ENCODE measurements at places on chromosomes 7 and 10. TPM values are rescaled to one million over a fixed set of nuclear protein-coding genes. Genes with fewer than 3 reads are reported as not detected.
A peak's percentile ranks its signal among the peaks of the same experiment; 100 is the strongest.

GJD4 gene
- not detected for total RNA-seq

NEUROD6 gene
- not detected for total RNA-seq

TSPAN15 gene
- total RNA-seq = 1.2 TPM

DBNL gene
- total RNA-seq = 182 TPM

SAP25 gene
- 157 TPM for total RNA-seq

LIPJ gene
- 0.32 TPM for total RNA-seq

PDE1C gene
- not detected for total RNA-seq

MYH16 gene
- not detected for total RNA-seq

GRCh38 chr10:104049504-104050250 is 36.0 kb downstream of the COL17A1 start:
- no peak for DNase-seq

DNA sequence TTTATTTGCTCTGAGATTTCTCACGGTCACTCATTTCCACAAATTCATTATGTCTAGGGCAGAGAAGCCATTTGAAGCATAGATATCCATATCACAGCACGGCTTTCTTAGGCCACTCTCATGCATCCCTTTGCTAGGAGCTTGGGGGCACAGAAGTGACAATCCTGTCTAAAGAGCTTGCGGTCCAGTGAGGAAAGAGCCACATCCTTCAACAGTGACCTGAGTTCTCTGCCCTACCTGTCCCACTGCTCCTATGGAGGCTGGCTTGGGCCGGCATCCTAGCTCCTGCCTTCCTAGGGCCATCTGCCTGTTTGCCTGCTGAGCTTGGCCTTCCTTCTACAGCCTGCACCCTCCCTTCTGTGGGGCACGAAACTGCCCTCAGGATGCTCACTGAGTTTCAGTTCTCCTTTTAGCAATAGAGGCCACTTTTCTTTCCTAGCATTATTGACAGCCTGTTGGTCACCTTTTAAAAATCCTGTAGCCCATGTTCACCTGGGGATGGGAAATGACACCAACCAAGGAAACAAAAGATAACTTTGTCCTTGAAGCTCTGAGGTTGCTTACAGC is 212.1 kb upstream of the GRB10 start:
- DNase-seq = no peak

- DNase-seq = no peak
Observed at GRCh38 chr10:91023700-91024398, 103.0 kb upstream of the ANKRD1 start.

- no peak for DNase-seq
Observed at GRCh38 chr10:43307306-43307705, 40.4 kb upstream of the RASGEF1A start.

- DNase-seq = peak; percentile 11
Observed at GRCh38 chr10:22315455-22316285, 518 bp upstream of the COMMD3 start.

GRCh38 chr7:46003896-46004875 is 83.1 kb upstream of the IGFBP3 start:
- no peak for DNase-seq

GRCh38 chr7:25222666-25223065 is 5.6 kb downstream of the NPVF start:
- no peak for DNase-seq

DNA sequence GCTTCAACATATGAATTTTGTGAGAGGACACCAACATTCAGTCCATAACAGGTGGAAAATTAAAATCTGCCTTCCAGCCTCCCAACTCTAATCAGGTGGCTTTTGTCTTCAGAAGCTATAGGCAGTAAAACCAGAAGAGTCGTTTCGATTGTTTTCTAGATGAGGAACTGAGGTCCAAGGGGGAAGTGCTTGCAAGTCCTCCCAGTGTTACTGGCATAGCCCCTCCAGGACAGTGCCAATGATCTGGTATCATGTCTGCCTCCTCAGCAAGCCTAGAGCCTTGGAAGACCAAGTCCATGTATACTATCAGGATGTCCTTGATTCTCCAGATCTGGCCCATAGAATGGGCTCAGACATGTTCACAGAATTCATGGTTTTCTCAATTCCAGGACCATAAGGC is 16.9 kb downstream of the CYP26A1 start:
- DNase-seq = no peak

DNA sequence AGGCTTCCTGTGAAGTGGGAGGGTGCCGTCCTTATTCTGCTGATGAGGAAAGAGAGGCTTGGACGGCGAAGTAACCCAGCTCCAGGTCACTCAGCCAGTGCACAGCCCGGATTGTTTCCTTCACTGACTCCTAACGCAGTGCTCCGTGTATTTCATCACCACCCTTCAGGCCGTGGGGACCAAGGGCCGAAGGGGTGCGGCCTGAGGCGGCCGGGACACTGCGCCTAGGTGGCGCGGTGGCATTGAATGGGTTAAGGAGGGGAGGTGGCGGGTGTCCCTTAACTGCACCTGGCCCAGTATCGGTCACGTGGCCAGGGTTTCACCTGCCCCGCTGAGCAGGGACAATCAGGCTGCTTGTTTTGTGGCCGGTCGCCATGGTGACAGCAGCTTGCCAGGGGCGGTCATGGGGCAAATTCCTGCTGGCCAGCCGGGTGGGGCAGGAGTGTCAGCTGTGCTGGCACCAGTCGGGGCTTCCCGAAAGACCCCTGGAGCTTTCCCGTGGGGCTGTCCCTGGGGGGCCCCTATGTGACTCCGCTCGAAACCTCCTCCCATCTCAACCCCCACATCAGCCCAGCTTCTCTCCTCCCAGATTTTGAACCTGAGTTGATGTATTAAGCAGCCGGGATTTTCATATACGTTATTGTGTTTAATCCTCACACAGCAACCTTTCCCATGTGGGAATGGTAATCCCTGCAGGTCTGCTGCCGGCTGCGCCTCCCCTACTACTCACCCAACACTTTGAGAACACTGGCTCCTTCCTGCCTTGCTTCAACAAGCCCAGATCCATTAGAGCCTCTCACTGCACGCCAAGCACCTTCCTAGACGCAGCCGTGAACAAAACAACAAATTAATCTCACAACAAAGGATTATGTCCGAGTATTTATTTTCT is 4.4 kb upstream of the ABHD11 start:
- no peak for DNase-seq

DNA sequence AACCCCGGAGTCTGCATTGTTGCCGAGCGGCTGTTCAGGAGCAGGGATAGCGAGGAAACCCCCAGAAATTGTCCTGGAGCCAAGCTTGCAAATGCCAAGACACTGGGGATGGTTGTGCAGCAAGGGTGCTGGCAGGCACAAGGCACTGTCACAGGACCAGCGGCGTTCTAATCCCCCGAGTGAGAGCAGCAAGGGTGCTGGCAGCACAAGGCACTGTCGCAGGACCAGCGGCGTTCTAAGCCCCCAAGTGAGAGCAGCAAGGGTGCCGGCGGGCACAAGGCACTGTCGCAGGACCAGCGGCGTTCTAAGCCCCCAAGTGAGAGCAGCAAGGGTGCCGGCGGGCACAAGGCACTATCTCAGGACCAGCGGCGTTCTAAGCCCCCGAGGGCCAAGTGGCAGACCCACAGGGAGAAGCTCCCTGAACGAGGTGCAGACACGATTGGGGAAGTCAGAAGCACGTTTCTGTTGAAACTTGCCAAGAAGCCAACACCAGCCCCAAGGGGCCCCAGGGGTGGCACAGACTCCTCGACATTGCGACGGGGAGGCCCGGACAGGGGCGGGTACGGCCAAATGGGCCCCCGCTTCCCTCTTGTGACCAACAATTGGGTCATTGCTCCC is 40.4 kb upstream of the INPP5A start:
- DNase-seq = no peak

DNA sequence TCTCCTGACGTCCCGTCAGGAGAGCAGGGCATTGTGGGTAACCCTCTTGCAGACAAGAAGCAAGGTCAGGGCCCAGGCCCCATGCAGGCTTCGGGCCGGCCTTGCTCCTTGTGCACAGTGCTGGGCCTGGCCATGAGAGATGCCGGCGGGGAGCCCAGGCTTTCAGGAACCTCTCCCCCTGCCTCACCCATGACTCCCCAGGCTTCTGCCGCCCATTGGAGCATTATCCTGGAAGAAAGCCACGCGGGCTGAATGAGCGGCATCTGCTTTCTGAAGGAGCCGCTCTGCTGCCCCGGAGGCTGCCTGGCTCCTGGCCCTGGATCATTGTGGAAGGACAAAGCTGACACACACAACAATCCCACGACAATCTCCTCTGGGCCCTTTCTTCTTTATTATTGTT is 233.5 kb downstream of the TCF7L2 start:
- no peak for DNase-seq

- peak; percentile 12 for DNase-seq
Observed at GRCh38 chr7:94449151-94449725, 54.5 kb downstream of the COL1A2 start.

DNA sequence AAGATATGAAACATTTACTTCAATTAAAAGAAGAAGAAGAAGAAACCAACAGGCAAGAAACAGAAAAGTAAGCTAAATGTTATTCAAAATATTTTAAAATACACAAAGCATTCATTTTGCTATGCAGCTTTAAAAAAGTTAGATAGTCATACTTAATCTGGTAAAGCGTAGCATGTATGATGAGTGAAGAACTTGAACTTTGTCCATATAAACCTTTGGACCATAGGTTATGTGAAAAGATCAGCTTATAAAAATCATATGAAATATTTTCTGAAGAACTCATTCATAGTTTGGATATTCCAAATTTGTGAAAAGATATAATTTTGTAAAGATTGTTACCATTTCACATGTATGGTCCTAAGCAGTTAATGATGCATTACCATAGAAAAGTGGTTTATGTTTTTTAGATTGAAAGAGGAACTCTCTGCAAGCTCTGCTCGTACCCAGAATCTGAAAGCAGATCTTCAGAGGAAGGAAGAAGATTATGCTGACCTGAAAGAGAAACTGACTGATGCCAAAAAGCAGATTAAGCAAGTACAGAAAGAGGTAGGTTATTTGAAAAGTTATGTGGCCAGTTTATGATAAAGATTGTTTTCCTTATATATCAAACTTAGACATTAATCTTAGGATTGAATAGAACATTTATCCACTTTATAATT is 37.3 kb downstream of the KIF20B start:
- no peak for DNase-seq

DNA sequence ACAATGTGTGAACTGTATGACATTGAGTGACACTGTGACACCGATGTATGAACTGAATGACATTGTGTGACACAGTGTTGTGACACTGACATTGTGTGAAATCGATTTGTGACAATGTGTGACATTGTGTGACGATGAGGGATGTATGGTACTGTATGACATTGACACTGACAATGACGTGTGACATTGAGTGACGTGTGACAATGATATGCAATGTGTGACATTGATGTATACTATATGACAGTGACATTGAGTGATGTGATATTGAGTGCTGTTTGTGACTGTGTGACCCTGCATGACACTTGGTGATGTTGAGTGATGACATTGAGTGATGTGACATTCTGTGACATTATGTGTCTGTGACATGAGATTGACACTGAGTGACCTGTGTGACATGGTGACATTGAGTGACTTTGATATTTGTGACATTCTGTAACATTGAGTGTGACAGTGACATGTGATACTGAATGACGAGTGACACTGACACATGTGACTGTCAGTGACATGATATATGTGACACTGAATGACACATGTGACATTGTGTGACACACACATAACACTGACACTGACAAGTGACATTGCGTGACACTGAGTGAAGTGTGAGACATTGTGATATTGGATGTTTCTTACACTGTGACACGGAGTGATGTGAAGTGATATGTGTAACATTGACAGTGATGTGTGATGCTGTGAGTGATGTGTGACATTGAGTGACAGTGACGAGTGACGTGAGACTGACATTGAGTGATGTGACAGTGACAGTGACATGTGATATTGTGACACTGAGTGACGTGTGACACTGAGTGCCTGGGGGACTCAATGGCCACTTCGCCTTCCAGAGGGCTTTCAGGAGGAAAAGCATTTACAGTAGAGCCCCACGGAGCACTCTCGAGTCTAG is 167.5 kb downstream of the PRKAG2 start:
- no peak for DNase-seq

GRCh38 chr10:117439243-117439912 is 64.1 kb upstream of the PDZD8 start:
- DNase-seq = no peak

DNA sequence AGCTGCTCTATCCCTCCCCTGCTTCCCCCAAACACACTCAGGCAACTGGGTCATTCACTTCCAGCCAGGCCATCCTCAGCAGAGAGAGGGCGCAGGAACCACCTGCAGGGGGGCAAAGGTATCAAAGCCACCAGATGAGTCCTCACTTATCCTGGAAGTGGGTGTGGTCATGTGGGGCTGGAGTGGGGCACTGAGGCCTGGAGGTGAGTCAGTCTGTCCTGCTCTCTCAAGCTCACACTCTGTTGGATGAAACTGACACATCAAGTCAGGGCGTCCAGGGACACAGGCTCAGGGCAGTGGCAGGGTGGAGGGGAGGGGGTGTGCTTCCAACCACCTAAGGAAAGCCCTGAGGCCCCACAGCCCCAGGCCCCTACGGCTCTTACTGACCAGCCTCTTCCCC is 8.0 kb upstream of the ELFN1 start:
- DNase-seq = no peak

DNA sequence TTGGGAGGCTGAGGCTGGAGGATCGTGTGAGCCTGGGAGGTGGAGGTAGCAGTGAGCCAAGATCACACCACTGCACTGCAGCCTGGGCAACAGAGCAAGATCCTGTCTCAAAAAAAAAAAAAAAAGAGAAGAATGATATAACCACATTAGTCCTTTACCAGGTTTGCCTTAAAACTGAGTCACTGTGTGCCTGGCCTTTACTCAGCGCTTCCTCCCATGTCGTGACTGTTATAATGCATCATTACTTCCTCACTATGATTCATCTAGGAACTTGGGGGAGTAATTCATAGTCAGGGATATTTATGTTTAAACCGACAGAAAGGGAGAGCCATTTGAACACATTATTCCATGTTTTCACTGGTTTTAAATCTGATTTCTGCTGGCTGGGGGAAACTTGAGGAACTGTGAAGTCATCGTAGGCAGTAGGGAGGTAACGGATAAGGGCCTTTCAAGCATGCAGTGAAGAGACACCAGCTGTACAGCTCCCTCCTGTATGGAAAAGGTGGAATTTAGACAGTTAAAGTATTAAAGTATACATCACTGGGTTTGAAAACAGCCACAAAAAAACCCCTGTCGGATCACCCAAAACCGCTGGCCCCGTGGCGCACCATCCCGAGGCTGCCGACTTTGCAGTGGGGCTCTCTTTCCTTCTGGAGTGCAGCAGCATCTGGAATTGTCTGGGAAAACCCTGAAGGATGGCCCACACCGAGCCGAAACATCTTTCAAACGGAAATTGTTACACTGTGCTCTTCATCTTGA is 119.8 kb downstream of the NKX6-2 start:
- DNase-seq = no peak
